ENCODE measurements at places on chromosomes 16 and 17.

DNA sequence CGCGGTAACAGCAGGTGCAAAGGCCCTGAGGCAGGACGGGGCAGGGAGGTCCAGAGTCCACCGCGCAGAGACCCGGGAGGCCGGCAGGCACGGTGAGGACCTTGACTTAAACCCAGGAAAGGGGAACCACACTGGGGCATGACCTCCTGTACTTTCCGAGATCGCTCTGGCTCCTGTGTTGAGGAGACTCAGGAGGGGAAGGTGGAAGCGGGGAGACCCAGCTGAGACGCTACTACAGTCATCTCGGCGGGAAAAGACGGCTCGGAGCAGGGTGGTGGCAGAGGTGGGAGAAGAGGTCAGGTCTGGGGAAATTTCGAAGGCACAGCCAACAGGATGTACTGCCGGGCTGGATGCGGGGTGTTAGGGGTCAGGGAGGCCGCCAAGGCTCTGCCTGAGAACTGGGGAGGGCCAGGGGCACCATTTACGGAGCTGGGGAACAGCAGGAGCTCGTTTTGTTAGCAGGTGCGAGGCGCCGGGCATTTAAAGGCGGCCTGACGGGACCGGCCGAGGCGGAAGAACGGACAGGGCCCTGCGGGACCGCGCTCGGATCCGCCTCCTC lies 22.3 kb downstream of the NPTX1 start:
- DNase-seq = no peak

- no peak for DNase-seq
These were observed 12.8 kb downstream of the ADGRG3 start for GRCh38 chr16:57680842-57681375.

DNA sequence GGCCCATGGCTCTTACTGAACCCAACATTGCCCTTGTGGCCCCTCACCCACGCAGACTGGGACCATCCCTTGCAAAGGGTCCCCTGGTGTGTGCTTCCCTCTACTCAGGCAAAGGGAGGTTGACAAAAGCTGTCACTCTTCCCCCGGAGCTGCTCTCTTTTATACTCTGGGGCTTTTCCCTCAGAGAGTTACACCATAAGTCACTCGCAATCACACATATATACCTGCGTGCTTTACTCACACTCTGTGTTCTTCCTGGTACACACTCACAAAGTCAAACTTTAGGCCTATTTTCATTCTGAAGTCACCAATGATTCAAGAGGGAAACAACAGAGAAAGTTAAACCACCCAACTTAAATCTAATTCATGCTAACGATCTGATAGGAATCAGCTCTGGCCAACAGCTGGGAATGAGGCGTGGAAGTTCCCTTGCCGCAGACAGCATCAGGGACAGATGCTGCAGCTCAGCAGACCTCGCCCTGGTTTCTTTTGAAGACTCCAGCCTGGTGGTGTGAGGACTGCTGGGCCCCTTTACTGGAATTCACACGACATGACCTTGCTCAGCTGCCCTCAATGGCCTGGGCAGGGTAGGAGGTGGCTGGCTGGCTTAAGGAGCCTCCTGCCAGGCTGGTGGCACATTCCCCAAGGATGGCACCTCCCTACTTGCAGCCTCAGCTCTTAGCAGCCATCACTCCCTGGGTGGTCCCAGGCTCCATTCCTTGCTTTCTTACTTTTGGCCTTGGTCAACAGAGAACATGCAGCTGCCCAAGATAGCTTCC lies 27.3 kb downstream of the HIC1 start:
- DNase-seq = no peak

- no peak for DNase-seq
These were observed 16.7 kb downstream of the MMP28 start for GRCh38 chr17:35778641-35779196.

GRCh38 chr17:19759568-19760549 lies 11.8 kb upstream of the ALDH3A1 start:
- DNase-seq = no peak

- DNase-seq = no peak
These were observed 34.7 kb downstream of the SOCS3 start for GRCh38 chr17:78325076-78325687.

DNA sequence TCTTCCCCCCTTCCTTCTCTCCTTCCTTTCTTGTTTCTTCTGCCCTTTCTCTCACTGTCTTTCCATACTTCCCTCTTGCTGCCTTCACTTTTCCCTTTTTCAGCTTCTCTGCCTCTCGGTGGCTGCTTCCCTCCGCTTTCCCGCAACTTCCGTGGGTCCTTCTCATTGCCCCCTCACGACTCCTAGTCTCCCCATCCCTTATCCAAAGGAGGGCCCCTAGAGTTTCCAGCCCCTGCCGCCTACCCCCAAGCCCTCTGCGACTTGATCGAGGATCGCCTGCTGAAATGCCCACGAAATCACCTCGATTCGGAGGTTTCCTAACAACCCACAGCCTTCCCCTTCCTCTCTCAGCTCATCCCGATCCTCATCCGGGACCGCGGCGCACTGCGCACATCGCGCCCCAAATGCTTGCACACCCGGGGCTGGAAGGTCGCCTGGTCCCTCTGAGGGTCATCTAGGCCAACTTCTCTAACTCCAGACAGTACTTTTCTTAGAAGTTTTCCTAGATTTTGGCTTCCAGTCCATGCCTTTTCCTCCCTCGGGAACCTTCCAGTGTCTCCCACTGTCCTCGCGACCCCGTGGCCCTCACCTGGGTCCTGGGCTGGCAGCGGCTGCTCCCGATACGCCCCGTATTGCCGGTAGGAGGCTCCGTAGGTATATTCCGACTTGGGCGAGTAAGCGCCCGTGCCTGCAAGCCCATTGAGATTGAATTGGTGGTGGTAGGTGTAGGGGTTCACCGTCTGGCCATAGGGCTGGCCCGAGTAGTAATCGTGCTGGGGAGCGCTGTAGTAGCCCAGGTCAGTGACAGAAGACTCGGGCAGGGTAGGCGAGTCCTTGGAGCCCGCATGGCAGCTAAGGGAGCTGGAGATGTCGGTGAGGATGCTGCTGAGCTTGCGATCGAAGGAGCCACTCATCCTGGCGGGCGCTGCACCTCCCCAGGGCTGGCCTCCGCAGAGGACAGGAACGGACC lies 654 bp downstream of the DLX3 start:
- DNase-seq = no peak

DNA sequence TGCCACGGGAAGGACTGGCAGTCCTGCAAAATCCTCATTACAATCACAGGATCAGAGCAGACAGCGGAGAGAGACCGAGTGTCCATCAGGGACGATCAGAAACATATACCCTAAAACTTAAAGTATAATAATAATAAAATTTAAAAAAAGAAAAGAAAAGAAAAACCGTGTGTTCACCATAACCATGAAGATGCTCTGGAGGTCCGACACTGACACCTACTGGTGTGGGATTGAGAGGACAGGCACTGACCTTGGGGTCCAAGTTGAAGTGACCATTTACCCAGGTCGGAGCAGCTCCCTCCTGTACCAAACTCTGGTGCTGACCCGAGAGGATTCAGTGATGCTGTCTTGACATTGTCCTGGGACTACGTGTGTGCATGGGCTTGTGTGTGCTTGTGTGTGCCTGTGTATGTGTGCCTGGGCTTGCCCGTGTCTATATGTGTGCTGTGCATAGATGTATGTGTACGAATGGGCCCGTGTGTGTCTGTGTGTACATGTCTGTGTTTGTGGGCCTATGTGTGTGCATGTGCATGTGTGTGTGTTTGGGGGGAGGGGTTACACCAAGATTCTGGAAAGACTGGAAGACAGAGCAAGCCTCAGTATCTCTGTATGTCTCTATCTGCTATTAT lies 10.0 kb upstream of the CD300LD start:
- no peak for DNase-seq

GRCh38 chr16:1979271-1980029 lies 1.8 kb downstream of the NOXO1 start:
- no peak for DNase-seq

GRCh38 chr16:89060207-89060794 lies 33.4 kb upstream of the ACSF3 start:
- DNase-seq = no peak

DNA sequence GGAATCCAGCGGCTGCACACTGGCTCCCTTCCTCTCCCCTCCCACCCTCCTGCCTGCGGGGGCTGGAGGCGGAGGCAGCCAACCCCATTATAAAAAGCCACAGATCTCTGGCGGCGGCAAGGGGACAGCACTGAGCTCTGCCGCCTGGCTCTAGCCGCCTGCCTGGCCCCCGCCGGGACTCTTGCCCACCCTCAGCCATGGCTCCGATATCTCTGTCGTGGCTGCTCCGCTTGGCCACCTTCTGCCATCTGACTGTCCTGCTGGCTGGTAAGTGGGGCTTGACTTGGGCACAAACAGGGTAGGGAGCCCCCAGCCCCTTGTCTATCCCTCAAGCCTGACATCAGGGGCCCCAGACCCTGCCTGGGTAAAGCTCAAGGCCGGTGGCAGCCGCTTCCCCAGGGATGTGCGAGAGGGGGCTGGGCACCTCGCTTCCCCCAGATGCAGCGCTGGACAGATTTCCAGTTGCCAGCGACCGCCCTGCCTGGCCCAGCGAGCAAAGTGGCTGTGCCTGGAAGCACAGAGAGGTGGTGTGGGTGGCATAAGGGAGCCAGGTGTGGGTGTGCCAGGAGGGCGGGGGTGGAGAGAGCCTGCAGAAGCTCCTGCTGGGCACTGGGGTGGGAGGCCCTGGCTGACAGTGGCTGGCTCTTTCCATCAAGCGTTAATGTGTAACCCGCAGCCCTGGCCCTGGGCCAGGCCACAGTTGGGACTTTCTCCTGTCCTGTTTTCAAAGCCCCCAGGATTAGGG lies at the start of gene CX3CL1:
Gene CX3CL1, plus strand, starts transcription at position 119 of the 745 bp plus-strand sequence. Its CDS starts 79 bp downstream, at position 198.
- no peak for DNase-seq

- DNase-seq = no peak
These were observed 868 bp downstream of the NATD1 start for GRCh38 chr17:21252289-21252795.

- DNase-seq = no peak
These were observed 44.6 kb downstream of the VPS35L start for GRCh38 chr16:19599968-19600716.

GRCh38 chr16:10883004-10883403 lies 6.0 kb downstream of the CIITA start:
- DNase-seq = no peak

DNA sequence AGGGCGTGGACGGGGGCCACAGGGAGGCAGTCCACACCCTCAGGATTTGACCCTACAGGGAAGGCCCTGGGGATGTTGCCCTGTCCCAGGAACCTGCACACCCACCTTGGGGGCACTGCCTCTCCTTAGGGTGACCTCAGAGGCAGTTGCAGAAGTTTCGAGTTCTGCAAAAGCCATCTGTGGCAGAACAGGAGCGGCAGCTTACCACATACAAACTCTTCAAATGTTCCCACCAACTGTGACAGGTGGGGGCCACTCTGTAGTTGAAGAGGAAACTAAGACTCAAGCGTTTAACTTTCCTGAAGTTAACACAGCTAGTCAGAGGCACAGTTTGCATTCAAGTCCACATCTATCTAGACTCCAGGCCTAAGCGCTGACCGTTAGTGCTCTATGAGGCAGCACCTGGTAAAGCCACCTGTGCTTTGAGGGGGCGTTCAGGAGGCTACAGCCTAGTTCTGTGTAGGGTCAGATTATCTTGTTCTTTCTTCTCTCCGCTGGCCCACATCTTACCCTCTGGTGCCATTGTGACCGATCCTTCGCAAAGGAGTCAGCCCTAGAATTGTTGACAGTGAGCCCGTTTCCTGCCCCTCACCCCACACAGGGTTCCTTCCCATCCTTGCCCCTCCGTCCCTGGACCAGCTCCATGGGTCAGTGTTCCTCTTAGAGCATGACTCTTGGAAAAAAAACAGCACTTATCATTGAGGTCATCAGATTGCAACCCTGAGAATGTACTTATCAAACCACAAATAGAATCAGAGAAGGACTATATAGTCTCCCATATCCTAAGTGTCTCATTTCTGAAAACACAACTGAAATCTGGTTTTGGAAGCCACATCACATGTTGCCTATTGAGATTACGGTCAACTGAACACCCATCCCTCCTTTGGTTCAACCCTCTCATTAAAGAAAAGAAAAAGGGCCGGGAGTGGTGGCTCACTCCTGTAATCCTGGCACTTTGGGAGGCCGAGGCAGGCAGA lies 45.4 kb downstream of the CDH1 start:
- DNase-seq = no peak

DNA sequence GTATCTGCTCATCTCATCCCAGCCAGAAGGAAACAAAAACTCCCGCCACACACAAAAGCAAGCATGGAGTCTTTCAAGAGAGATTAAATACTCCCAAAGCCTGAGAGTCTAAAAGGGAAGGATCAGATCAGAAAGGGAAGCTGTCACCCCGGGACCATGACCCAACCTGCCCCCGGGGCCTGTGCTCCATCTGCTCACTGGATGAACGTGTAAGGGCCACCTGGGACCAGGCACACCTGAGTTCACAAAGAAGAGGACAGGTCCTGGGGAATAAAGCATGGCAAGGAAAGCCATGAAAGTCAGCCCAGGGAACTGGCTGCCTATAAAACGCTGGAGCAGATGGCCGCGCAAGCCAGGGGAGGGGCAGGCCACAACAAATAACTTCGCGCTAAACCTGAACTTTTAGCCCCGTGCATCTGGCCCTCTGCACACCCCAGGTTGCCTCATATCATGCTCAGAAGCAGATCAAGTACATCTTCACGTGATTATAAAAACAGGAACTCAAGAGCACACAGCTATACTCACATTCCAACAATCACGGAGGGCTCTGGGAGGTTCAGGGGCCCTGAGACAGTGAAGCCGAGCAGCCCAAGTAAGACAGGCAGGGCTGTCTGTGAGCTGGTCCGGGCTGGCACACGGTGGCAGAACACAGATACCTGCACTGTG lies 3.4 kb downstream of the TMEM11 start:
- no peak for DNase-seq

- DNase-seq = no peak
These were observed 86.9 kb downstream of the CDH11 start for GRCh38 chr16:65034915-65035314.

- DNase-seq = no peak
These were observed 191.5 kb downstream of the SEC14L1 start for GRCh38 chr17:77332034-77332971.

DNA sequence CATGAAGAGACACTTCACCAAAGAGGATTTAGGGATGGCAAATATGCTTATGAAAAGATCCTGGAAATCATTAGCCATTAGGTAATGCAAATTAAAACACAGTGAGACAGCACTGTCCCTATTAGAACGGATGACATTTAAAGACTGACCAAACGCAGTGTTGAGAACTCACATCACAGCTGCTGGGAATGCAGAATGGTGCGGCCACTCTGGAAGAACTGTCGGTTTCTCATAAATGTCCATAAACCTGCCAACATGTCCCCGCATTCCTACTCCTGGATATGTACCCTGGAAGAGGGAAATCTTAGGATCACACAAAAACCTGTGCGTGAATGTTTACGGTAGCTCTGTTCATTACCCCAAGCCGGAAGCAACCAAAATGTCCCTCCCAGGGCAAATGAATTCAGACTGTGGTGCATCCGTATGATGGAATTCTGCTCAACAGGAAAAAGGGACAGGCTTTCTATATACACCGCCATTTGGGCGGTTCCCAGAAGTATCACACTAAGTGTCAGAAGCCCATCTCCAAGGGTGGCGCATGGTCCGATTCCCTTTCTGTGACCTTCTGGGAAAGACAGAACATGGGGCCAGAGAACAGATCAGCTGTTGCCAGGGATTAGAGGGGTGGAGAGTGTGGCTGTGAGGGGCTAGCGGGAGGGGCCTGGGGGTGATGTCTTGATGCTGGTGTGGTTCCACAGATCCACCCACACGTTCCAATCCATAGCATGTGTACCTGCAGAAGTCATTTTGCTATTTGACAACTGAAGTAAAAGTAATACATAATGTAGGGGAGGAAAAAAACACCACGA lies 197.2 kb upstream of the CHMP6 start:
- no peak for DNase-seq
